Mesenchymal stem cell (in vitro differentiated cells and primary cell): ENCODE measurements at places on chromosomes 5 and 9.

DNA sequence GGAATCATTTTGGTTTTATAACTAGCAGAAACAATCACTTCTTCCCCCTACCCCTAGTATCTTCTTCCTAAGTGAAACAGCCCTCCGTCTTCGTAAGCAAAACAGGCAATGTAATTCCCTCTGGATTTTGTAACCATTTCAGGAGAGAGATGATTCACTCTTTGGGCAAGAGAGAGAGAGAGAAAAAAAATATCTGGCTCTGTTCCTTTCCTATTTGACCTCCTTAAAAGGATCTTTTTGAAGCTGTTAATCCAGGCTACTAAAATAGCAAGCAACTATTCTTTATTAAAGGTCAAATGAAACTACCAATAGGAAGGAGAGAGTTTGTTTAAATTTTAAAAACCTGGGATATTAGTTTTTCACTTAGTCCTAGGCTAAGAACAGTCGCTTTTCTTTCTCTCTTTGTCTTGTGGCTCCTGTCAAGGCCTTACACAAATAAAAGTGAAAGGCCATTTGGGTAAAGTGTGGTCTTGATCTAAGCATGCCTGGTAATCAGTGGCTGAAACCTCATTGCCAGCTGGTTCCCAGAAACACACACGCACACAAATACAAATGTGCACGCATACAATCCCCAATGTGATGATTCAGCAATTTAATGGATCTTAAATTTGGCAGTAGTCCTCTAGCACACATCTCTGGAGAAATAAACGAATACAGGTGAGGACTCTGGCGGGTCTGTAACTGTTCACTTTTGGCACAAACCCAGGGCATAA lies 70.2 kb downstream of the PRUNE2 start:
- peak; percentile 86 for DNase-seq

- no peak for DNase-seq
These were observed 60.2 kb downstream of the CDC14B start for GRCh38 chr9:96559339-96559943.

DNA sequence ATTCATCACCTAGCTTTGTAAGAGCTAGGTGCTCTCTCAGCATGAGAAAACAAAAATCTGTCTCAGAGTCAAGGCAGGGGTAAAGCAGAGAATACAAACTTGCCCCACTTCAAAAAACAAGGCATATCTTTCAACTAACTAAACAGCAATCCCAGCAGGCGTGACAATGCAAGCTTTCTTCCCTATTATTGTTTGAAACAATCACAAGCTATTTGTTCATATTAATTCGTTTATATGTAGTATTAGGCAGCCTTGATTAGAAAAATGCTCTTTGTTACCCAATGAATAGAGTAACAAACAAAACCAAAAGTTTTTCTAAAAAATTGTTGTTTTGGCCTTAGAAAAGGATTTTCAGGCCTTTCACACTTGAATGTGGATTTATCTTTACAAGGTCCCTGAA lies 71.1 kb downstream of the LPAR1 start:
- DNase-seq = no peak

- DNase-seq = peak; percentile 51
These were observed 50.3 kb downstream of the MAN2A1 start for GRCh38 chr5:109739741-109740728.

- no peak for DNase-seq
These were observed 235.3 kb downstream of the CETN3 start for GRCh38 chr5:90174236-90174635.

GRCh38 chr9:37935096-37935495 lies 31.2 kb upstream of the SLC25A51 start:
- no peak for DNase-seq

DNA sequence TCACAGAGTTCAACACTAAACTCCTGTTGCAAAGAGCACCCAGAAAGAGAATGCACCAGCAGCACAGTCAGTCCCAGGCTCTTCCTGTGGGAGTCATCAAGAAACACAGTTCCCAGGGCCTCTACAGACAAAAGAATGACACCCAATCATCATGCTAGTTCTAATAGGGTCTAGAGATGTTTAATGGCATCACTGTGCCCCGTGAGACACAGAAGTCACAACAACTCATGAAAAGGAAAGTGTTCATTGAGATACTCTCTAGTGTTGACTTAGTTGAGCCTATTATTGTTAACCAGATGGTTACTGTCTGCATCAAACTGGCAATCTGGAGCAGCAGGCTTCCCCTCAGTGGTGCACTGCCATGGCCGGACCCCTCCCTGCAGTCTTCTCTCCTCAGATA lies 1.6 kb downstream of the KLHL3 start:
- peak; percentile 6 for DNase-seq

- DNase-seq = peak; percentile 59
These were observed 27.6 kb downstream of the TPD52L3 start for GRCh38 chr9:6355728-6356127.

DNA sequence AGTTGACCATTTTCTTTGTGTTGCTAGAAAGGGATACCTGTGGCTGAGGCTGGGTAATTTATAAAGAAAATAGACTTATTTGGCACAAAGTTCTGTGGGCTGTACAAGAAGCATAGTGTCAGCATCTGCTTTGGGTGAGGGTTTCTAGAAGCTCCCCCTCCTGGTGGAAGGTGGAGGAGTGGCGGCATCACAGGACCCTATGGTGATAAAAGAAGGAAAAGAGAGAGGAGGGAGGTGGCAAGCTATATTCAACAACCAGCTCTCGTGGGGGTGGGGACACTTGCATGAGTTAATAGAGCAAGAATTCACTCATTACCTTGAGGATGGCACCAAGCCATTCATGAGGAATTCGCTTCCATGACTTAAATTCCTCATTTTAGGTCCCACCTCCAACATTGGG lies 2041.4 kb upstream of the CDH9 start:
- DNase-seq = no peak

- no peak for DNase-seq
These were observed 33.0 kb downstream of the TGFBI start for GRCh38 chr5:136061630-136062365.

GRCh38 chr5:179720222-179720621 lies 12.4 kb upstream of the MAML1 start:
- no peak for DNase-seq

- no peak for DNase-seq
These were observed 9.5 kb downstream of the KCNV2 start for GRCh38 chr9:2726650-2727340.
